ENCODE measurements at places on chromosomes 3 and 15.

DNA sequence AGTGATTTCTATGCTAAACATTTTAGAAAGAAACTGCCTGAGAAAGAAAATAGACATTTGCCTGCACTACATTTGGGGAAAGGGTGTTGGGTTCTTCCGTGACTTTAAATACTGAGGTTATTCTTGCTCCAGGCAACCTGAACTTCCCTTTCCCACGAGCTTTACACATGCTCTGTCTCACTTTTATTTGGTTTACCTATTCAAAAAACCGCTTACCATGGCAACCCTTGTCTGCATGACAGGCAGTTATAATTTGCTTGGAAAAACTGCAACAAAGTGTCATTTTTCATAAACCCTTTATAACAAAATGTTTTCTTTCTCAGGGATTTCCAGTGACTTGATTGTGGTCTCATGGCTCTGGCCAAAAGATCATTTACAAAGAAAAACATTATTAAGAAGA is 416.3 kb upstream of the MEIS2 start:
- DNase-seq, result no peak

- DNase-seq, result no peak
Measured at GRCh38 chr3:18057471-18058091, 315.1 kb upstream of the TBC1D5 start.

GRCh38 chr3:55157731-55158130 is 229.9 kb upstream of the LRTM1 start:
- DNase-seq, result no peak

- DNase-seq, result no peak
Measured at GRCh38 chr3:126135406-126136076, 44.8 kb downstream of the ALDH1L1 start.

DNA sequence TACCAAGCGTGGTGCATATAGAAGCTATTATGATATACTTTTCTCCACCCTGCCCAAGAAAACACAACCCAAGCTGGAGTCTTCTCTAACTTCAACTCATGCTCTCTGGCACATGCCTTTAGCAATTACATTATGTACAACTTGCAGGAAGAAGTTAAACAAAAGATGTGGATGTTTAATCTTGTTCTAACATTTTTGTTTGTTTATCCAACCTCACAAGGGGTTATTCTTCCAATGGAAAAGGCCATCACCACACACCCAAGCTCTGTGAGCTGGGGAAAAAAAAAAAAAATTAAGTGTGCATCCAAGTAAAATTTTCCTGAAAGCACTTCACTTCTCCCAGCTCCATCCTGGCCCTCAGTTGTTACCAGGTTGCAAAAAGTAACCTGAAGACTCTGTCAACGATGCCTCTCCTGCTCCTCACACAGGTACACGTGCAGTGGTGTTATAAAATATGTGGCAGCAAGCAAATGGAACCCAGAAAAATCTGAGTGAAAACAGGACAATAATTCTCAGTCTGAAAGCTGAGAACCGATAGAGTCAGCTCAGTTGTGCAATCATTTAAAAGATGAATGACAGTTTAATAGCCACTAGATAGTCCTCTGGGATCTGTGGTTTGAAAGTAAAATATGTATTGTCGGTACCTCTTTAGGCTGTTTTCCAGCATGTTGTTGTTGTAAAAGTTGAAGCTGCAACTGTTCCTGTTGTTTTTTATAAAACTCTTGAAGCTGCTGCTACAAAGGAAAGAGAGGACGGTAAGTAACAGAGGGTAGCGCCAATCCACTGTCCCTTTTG is 531.4 kb downstream of the FOXP1 start:
- DNase-seq, result no peak

DNA sequence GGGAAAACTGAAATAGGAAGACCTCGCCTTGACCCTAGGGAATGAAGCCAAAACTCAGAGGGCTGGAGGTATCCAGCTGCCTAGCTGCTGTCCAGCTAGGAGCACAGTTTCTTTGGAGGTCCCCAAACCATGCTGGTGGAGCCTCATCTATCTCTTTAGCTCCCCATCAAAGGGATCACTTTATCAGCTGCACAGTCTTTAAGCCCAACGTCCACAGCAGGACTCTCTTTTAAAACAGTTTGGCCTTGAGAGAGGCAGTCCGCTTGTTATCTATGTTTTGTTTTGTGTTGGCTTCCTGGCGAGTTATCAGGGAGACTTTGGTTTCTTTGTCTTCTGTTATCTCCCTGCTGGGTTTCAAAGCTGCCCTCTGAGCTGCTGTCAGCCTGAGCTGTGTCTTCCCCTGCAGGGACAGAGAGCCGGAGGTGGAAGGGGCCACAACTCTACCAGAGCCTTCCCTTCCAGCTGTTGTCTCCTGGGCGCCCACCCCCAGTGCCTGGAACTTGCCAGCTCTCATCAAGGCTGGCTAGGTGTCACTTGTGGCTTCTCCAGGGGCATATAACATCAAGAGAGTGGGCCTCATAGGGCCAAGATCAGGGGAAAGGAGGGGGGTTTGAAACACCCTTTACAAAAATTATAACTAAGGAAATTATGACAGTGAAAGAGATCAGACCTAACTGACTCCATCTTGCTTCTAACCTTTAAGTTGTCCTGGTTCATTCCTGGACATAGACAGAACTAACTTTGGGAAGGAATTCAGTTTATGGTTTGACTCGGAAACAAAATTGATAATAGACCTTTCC is 61.4 kb upstream of the C15orf39 start:
- DNase-seq, result no peak

DNA sequence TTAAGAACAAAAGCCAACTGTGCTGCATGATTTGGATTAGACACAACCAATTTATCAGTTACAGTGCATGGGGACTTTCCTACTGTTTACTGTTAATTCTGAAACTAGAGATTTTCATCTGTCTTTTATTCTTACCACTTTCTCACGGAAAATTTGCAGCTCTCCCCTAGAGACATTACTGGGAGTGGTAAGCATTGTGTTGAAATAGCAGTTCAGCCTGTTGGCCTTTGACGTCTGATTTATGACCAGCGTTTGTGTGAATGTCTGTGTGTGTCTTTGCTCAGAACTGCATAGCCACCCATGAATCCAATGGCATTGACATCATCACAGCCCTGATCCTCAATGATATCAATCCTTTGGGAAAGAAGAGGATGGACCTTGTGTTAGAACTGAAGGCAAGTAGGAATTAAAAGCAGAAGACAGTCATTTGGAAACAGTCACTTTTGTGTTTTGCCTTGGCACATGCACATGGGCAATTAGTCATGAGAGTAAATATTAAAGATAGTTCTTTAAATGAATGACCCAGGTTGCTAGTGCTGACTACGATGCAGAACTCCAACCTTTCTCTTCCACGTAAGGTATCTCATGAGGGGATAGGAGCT is 202.2 kb upstream of the BHLHE40 start:
- no peak for DNase-seq

DNA sequence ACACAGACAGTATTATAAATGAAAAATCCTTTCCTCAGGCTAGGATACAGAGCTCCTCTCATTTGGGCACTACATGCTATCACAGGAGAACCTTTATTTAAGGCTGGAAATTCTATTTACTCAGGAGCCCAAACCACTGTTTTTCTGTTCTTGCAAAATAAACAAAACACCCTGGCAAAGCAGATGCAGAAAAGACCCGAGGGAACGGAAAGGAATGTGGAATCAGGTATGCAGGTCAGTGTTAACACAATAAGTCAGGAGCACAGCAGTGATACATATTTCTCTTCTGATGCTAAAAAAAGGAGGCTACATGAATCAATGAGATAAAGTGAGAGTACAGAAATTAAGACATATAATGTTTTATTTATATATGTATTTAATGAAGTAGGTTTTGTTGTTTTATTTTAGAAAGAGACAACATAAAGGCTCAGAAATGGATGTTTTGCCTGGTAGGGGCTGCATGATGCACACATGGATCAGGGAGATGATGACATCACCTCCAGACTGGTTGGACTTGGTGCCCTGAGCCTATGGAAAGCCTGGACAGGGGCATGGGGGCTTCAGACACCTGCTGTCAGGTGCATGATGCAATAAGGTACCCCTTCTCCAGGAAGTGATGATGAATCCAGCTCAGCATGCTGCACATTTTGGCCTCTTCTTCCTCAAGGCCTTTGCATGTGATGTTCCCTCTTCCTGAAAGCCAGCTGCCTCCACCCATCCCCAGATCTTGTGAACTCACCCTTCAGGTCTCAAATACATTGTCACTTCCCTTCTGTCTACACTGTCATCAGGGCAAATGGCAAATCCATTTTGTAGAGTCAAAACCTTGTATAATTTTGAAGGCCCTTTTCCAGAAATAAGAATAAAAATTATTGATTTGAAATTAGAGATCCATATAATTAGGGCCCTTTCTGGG is 19.1 kb upstream of the RBP1 start:
- DNase-seq, result no peak
